ENCODE measurements at places on chromosomes 6 and 20.

GRCh38 chr6:166803471-166803870 is 152.9 kb downstream of the RNASET2 start:
- no peak for DNase-seq

DNA sequence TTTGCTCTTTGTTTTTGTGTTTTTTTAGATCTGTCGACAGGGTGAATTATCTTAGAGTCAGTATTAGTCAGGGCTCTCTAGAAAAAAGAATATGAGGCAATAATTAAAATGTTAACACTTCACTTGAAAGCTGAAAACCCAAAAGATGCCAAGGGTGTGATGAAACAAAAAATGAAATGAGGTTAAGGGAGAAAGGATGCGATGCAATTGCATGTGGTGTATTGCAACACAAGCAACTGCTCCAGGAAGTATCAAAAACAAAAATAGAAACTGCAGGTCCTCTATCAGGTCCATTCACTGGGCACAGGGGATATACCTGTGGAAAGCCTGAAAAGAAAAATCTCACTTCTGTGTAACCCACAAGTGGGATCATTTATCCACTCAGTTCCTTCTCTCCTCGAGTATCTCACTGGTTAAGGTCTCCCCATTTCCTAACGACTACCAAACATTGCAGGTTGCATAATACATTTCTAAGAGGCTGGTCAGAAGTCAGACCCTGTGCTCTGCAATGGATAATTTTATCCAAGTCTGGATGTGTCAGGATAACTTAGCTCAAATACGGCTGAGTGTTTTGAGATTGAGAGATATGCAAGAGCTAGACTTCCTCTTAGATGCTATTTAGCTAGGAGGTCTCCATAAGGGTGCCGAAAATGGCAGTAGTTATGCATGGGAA is 257.7 kb upstream of the GJE1 start:
- DNase-seq = no peak

- DNase-seq = no peak
Measured at GRCh38 chr20:40720099-40720498, 31.1 kb upstream of the MAFB start.

GRCh38 chr6:30759575-30760239 is 15.4 kb upstream of the IER3 start:
- DNase-seq = no peak

DNA sequence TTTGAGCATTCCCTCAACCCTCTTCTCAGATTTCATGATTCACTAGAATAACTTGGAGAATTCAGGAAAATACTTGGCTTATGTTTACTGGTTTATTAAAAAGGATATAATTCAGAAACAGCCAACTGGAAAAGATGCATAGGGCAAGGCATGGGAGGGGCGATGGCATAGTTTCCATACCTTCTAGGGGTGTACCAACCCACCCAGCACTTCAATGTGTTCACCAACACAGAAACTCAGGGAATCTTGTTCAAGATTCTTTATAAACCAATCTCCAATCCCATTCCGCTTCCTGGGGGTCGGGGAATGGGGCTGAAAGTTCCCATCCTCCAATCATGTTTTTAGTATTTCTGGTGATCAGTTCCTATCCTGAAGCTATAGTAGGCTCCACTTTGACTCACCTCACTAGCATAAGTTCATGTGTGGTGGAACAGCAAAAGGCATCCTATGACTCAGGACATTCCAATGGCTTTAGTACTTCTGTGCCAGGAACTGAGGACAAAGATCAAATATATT is 164.4 kb downstream of the SIM1 start:
- no peak for DNase-seq

DNA sequence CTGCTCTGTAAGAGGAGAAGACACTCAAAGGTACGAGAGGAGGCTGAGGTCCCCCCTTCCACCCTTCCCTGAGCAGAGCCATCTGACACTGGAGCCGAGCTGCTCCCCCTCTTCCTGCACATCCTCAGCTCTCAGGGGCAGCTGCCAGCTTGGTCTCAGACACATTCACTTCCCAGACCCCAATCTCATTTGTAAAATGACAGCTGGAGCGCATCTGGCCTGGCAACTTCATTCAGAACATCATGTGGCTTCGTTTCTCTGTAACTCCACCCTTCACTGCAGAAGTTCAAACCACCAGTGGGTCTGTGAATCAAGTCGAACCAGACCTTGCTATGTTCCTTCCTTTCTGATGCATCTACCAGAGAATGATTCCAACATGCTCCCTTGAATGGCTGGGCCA is 145.6 kb upstream of the CDH4 start:
- no peak for DNase-seq

- DNase-seq = no peak
Measured at GRCh38 chr6:104796031-104796785, 63.5 kb downstream of the HACE1 start.

Data from KG1 (cell line).